Vagina (tissue), 2 donors: ENCODE measurements at places on chromosomes 6 and 20. TPM values are rescaled to one million over a fixed set of nuclear protein-coding genes. Genes with fewer than 3 reads are reported as not detected.

OPN5 gene
- total RNA-seq: not detected

ECT2L gene
- total RNA-seq: not detected

RPRD1B gene
- total RNA-seq: 23.8 TPM

WFDC10B gene
- total RNA-seq: not detected

SYNDIG1 gene
- total RNA-seq: 3.2 TPM

STX11 gene
- total RNA-seq: 5.4 TPM

SOBP gene
- total RNA-seq: 13.3 TPM

LHFPL5 gene
- total RNA-seq: not detected

MLIP gene
- not detected for total RNA-seq

BPI gene
- total RNA-seq: not detected

VWA7 gene
- total RNA-seq: 0.74 TPM
